GM23338 (cell line): ENCODE measurements at places on chromosomes 6 and 20.

- DNase-seq: no peak
These were observed 133.1 kb downstream of the LY86 start for GRCh38 chr6:6721606-6722005.

GRCh38 chr6:155311086-155311485, 3.2 kb downstream of the TFB1M start:
- no peak for DNase-seq

- peak; percentile 56 for DNase-seq
These were observed 963 bp downstream of the DDRGK1 start for GRCh38 chr20:3203315-3204123.

DNA sequence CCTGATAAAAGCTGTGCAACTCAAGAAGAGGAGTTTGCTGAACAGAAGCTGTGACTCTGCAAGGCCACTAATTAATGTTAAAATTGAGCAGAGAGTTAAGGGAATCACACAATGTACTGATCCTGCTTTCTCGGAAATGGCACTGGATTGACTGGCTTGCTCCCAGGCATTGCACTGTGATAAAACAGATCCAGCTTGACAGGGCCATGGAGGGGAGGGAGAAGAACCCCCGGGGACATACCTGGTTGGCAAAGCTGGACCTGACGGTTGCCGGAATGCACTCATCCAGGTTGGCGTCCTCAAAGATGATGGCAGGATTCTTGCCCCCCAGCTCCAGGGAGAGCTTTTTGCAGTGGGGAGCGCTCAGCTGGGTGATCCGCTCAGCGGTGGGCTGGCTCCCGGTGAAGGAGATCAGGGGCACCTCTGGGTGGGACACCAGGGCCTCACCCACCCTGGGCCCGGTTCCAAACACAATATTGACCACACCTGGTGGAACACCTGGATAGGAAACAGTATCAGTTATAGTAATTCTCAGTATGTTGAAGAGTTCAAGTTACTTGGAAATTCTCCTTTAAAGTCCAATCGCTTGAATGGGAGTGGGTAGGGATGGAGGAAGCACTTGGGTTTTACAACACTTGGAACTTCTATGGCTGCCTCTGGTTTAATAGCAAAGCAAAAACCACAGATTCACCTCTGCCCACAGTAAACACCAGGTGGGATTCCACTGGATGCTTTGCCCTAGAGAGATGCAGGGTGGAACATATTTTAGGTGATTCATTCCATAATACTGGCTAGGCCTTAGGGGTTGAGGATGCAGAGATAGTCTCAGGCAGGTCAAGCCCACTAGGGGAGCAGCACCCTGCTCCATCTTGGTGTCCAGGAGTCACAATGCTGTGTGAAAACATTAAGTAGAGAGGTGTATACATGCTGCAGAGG, 17.1 kb downstream of the ALDH8A1 start:
- DNase-seq: no peak

DNA sequence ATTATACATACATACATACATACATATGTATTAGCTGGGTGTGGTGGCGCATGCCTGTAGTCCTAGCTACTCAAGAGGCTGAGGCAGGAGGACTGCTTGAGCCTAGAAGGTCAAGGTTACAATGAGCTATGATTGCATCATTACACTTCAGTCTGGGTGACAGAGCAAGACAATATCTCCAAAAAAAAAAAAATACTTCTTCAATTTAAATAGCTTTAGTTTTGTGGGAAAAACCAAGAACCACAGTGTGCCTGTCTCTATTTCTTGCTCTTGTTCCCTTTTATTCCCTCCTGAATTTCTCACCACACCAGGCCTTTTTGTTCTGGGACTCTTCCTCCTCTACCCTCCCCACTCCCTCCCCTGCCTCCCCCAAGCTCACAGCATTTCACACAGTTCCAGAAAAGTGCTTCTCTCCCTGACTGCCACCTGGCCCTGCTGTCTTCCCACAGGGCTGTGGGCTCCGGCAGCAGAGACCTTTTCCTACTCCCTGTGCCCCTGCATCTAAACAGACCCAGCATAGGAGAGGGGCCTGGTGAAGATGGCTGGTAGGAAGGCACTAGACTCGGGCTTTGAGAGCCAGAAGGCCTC, 1.3 kb downstream of the C20orf203 start:
- peak; percentile 32 for DNase-seq

DNA sequence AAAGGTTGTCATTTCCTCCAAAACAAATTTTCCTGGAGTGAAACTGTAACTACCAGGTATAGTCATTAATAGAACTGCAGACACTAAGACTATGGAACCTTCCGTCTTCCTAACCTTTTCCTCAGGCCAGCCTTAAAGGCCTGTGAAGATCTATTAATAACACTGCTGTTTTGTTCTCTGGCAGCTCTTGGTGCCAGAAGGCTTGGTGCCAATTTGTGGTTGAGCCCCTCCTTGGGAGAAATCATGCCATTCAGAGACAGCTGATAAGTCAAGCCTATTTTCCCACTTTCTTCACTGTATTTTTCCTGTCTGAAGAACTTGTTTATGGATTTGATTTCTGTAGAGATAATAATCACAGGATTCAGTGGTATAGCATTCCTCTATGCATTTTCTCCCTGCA, 64.8 kb downstream of the HCRTR2 start:
- DNase-seq: no peak

DNA sequence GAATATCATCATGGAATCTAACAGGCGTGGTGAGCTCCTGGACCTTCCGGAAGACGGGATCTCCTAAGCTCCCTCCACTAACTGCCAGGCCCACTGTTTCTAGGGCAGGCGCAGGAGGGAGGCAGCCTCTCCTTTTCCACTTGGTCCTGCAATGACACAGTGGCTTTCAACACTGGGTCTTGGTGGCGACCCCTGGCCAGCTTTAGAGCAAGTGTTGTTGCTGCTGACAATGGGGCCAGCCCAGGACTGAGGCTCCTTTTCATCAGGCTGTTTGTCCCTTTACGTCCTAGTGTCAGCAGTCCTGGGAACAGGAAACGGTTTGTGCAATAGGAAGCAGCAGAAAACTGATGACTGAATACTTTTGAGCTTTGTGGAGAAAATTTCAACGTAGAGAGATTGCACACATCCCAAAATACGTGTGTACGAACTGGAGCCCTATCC, 9.7 kb upstream of the QKI start:
- DNase-seq: no peak

GRCh38 chr6:101961357-101961756, 567.8 kb downstream of the GRIK2 start:
- peak; percentile 16 for DNase-seq

- peak; percentile 65 for DNase-seq
These were observed 71.4 kb upstream of the PREP start for GRCh38 chr6:105474234-105474633.

DNA sequence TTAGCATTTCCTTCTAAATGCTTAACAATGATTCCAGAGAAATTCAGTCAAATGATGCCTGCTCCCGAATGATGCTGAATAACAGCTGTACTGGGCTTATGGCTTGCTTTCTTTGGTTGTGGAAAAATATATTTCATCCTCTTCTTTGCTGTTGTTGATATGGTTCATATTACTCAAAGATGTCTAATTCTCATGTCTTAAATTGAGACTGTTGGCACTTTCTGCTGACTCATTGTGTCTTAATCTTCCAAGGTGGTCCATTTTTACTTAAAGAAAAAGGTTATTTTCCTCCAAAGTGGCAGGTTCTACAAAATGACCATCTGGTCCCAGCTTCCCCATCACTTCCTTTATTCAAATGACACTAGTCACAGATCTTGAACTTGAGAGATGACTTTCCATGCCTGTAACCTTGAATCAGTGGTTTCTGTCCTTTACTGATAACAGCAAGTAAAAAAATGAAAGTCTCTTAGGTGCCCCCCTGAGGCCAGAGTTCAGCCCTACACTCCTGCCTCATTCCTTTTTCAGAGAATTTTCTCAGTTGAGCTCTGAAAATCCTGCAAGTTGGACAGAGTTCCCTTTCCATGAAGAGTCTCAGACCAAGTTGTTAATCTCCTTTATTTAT, 6.9 kb downstream of the SNAP25 start:
- peak; percentile 73 for DNase-seq

- DNase-seq: no peak
These were observed 23.8 kb downstream of the FRK start for GRCh38 chr6:116036885-116037284.

GRCh38 chr20:60078351-60079250, 120.4 kb downstream of the CDH26 start:
- no peak for DNase-seq
